GM12864 (cell line): ENCODE measurements at places on chromosomes 1 and 21.

DNA sequence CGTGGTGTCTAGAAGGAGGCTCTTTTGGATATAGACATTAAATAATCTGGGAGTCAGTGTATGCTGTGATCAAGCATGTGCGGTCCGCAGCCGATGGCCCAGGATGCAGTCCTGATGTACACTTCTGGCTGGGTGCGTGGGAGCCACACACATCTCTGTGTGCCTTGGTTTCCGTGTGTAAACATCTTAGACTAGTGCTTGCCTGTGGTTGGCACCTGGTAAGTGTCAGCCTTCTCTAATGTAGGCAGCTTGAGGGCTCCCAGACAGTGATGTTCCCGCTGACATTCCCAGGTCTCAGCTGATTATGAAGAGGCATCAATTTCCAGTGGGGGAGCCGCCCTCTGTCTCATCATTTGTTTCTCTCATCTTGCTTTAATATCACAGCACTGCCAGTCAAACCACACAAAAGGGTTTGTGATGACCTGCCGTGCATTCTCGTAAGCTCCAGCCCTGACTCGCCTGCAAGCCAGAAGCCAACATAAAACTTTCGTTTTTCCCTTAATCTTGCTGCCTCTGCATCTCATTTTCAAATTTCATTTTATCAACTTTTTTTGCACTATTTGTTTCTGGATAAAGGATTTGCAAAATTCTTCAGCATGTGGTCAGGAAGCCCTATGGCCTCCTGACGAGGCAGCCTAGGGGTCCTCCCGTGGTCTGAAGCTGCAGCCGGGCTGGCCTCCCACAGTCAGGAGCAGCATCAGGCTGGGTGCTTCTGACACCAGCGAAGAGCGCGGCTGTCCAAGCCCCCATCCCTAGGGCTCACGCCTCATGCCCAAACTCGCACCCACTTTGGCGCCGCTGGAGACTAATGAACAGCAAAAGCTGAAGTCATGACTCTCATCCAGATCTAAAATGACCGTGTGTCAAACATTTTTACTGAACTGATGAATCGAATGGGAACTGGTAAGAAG lies 28.1 kb downstream of the PDE9A start:
- DNase-seq: no peak

- no peak for DNase-seq
Observed at GRCh38 chr21:35344582-35344981, 295.5 kb upstream of the RUNX1 start.

- DNase-seq: no peak
Observed at GRCh38 chr1:19044471-19044870, 88.0 kb upstream of the IFFO2 start.

GRCh38 chr21:35924714-35925301 lies 135.5 kb downstream of the SETD4 start:
- no peak for DNase-seq

- no peak for DNase-seq
Observed at GRCh38 chr1:154821083-154821482, 49.0 kb downstream of the KCNN3 start.

- no peak for DNase-seq
Observed at GRCh38 chr1:26321315-26322041, 3.7 kb downstream of the CD52 start.

- no peak for DNase-seq
Observed at GRCh38 chr1:34019741-34020552, 145.1 kb downstream of the CSMD2 start.

- no peak for DNase-seq
Observed at GRCh38 chr1:107003972-107004371, 52.5 kb upstream of the PRMT6 start.

DNA sequence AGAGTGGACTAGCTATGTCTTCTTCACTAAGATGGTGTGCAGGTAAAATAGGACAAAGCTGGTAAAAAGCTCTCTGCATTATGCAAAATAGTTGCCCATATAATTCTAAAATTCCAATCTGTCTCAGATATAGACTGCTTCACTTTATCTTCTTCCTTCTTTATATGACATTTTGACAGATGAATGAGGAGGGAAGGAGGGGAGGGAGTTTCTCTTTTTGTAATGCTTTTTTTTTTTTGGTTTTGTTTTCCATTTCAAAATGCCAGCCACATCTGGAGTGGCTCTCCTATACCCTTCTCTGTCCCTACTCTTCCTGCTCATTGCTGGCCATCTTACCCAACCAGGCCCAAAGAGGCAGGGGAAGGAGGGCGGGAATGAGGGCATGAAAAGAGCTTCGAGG lies 24.2 kb upstream of the JUN start:
- no peak for DNase-seq

DNA sequence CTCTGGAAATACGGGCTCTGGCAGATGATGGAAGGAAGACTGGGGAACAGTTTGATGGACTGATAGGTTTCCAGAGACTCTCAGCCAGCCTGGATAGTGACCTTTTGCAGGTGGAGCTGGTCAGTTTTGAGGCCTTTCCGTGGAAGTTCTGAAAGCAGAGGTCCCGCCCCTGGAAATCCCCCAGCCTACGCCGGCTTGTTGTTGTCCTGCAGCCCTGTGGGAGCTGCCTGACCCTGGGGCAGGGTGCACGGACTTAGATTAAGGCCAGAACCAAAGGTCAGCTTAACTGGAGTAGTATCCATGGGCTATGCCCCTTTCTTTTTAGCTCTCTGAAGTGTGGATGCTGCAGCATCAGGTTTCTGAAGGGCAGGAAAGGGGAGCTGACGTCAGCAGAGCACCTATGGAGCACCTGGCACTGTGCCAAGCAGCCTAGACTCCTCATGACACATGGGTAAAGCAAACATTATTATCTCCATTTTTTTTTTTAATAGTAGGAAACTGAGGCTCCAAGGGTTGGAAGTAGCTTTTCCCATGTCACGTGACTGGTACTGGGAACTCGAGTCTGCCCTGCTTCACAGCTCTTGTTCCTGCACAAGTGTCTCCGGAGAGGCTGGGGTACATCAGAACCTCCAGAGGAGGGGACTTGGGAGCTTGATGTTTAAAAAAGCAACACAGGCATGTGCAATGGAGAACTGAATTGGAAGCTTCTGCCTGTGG lies 38.5 kb downstream of the IER5 start:
- DNase-seq: no peak

GRCh38 chr1:67978890-67979516 lies 71.4 kb downstream of the DIRAS3 start:
- DNase-seq: no peak

GRCh38 chr1:87398641-87399040 lies 70.0 kb downstream of the LMO4 start:
- DNase-seq: no peak

GRCh38 chr1:100353071-100353801 lies 930 bp downstream of the CDC14A start:
- DNase-seq: no peak

GRCh38 chr1:193311226-193311948 lies 125.0 kb upstream of the B3GALT2 start:
- no peak for DNase-seq

DNA sequence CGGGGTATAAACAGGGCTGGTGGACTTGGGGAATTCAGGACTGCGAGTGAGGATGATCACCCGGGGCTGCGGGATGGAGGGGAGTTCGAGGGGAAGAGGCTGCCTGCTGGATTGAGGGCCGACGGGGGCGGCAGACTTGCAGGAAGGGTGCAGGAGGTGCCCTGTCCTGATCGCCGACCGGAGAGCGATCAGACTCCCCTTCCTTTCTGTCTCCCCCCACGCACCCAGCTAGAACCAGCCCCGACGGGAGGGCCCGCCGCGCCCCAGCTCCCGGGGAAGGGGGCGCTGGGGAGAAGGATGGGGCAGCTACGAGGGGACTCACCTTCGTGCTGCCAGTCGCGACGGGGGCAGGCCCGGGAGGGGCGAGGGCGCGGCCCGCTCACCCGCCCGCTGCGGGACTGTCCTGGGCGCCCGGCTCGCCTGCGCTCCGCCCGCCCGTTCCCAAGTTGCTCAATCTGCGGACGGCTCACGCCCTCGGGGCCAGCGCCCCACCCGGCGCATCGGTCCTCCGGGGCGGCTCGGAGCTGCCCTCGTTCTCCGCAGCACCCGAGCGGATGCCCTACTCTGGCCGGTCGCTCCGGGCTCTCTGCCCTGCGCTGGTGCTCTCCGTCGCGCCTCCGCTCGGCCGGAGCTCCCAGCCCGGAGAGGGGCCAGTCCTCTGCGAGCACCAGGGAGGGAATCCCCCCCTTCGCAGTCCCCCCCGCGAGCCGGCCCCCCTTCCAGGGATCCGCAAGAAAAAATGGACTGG lies at the start of gene RSPO1:
TSS of gene RSPO1 (minus strand) at position 649 of the 748 bp plus-strand sequence. CDS start 5,231 bp downstream, outside the sequence.
- DNase-seq: no peak

- no peak for DNase-seq
Observed at GRCh38 chr1:178819123-178819522, 51.8 kb downstream of the ANGPTL1 start.

DNA sequence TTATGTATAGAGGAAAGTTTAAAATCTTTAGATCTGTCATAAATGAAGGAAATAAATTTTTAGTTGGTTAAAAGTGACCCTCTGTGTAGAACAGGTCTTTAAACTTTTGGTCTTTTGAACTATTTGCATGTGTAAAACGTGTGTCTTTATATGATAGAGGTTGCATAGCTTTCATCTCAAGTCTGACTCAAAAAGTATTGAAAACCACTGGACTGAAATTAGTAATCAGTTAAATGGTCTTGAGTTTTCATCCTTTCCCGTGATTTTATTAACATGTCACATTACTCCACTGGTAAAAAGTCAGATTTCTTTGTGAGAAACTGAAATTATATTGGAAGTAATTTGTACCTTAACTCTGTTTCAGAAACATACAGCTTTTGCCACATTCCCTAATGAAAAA lies 1.8 kb downstream of the RNPC3 start:
- no peak for DNase-seq

DNA sequence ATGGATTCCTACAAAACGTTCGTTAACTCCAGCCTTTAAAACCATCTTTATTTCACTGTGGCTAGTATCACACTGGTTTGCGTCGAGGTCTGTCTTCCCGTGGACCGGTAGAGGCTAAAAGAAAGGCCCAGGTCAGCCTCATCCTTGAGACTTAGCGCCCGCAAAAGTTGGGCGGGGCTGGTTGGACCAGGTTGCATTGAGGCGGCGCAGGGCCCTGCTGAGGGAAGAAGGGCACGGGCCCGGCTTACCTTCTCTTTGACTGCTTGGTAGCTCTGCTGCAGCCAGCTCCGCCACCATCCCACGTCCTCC lies 455 bp downstream of the BSDC1 start:
- DNase-seq: no peak

- no peak for DNase-seq
Observed at GRCh38 chr1:209766051-209766450, 10.2 kb downstream of the TRAF3IP3 start.

- no peak for DNase-seq
Observed at GRCh38 chr1:157288492-157288891, 150.3 kb upstream of the ETV3 start.

GRCh38 chr1:53132176-53132575 lies 10.3 kb downstream of the SLC1A7 start:
- no peak for DNase-seq

- DNase-seq: no peak
Observed at GRCh38 chr1:65360648-65361047, 51.3 kb downstream of the DNAJC6 start.

- no peak for DNase-seq
Observed at GRCh38 chr1:92964998-92965397, 3.7 kb upstream of the DIPK1A start.

DNA sequence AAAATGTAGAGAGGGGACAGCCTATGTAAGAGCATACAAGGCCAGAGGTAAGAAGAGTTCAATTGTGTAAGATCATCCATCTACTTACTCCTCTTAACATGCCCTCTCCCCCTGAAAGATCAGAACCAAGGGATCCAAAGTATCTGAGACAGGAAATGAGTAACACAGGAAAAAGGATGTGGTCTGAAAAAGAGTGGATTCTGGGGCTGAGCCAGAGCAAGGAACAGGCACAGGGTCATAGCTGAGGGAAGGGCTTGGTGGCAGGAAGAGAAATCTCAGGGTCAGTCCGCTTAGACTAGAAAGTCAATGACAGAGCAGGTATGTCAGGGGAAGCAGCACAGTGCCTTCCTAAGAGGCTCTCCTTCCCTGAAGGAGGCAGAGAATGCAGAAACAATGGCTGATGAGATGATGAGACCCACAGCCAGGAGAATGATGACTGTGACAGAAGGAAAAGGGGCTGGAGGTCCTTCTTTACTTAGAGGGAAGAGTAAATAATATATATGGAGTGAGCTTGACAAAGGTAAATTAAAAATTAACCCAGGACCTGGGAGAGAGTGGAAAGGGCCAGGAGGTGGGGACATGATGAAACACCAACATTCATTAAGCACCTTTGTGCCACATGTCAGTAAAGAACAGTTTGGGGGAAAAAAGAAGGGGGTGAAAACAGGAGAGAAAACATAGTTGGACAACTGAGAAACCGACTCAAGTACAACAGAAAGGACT lies 26.2 kb upstream of the A3GALT2 start:
- no peak for DNase-seq

GRCh38 chr1:57353654-57354053 lies 70.2 kb downstream of the DAB1 start:
- DNase-seq: no peak

DNA sequence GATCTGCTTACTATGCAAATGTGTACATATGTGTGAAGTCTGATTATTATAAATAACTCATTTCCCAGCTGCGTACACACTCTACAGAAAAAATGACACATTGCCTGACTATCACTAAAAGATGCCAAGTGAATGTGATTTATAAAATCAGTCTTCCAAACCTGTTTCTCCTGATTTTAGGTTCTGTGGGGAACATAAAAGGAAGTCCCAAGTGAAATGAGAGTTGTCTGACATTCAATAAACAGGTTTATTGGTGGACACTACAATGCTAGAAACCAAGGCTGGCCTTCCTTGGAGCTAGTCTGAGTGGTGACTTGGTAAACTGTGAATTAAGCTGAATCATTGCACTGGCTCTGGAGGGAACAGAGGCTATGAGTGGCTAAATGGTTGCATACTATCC lies 287.9 kb upstream of the ESRRG start:
- DNase-seq: no peak

- DNase-seq: no peak
Observed at GRCh38 chr1:182784556-182785171, 4.9 kb upstream of the NPL start.

DNA sequence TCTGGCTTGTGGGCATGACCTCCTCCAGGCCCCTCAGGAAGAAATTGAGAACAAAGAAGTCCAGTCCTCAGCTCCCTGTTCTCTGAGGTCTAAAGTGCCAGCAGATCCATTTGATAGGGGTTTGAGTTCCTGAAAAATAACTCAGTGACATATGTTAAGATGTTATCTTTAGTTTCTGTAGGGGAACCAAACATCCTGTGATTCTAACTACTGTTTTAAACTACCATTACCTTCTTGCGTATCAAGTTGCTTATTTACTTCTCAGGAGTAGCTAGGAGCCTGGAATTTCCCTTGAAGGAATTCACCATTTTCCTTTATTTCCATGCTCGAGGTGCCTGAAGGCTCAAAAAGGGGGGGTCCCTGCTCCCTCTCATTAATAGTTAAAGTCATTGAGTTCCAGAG lies 18.8 kb upstream of the LIN9 start:
- no peak for DNase-seq

- DNase-seq: no peak
Observed at GRCh38 chr1:182235604-182235951, 156.0 kb downstream of the GLUL start.

DNA sequence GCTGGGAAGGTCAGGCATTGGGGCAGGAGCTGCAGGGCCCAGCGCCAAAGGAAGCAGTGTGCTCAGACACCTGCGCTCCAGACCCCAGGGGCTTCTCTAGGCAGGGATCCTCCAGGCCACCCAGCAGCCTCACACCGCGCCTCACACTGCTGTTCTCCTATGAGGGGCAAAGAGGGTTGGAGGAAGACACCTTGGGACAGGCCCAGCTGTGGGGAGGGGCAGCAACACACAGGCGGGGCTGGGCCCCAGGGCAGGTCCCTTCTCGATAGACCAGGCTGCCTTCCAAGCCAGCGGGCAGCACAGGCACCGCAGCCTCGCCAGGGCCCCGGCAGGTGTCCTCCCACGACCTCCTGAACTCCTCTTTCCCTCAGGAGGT lies 20.7 kb upstream of the PRSS38 start:
- DNase-seq: no peak
